H9 (cell line): ENCODE measurements at places on chromosomes 1 and 21.

GRCh38 chr1:218344814-218345672 is at the start of gene TGFB2:
TSS of gene TGFB2 (plus strand) at chr1:218345336. CDS start at chr1:218346702, 1,366 bp downstream.
- DNase-seq = peak; percentile 59

- no peak for DNase-seq
Measured at GRCh38 chr1:1954831-1955441, 35.9 kb upstream of the TMEM52 start.

GRCh38 chr1:206864939-206865671 is at the start of gene IL20:
TSS of gene IL20 (plus strand) at chr1:206865623. CDS start at chr1:206865853, 230 bp downstream.
- peak; percentile 82 for DNase-seq

DNA sequence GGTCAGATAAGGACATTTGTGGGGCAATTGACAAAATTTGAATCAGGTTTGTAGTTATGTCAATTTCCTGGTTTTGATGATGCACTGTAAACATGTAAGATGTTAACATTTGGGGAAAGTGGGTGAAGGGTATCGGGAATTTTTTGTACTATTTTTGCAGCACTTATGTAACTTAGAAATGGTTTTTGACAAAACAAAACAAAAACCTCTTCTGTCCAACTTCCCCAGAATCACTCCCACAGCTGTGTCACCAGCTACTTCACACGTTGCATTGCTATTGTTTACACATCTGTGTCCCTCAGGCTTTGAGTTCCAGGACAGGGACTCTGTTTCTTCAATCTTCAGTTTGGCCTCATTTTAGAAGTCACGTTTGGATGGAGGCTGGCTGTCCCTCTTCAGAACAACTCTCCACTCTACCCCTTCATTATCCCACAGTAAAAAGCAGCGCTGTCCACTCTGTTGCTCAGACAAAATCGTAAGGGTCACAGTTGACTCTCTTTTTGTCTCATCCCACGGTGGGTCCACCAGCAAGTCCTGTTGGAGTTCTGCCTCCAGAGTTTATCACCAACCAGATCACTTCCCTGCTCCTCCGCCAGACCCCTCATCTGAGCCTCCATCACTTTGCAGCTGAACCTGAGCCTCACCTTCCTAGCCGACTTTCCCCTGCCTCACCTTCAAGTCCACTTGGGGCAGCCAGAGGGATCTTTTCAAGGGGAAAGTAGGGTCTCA is 63.2 kb downstream of the NENF start:
- no peak for DNase-seq

- no peak for DNase-seq
Measured at GRCh38 chr1:168407832-168408538, 127.3 kb downstream of the TBX19 start.

GRCh38 chr1:156662005-156662799 is 15.0 kb downstream of the NES start:
- DNase-seq = no peak

GRCh38 chr1:188343914-188344313 is 1515.2 kb downstream of the PLA2G4A start:
- no peak for DNase-seq
